ENCODE measurements at places on chromosomes 3 and 15.

GRCh38 chr3:51332156-51332555 lies 52.9 kb upstream of the MANF start:
- DNase-seq = no peak

- DNase-seq = no peak
These were observed 88.5 kb downstream of the XXYLT1 start for GRCh38 chr3:195182470-195182795.

DNA sequence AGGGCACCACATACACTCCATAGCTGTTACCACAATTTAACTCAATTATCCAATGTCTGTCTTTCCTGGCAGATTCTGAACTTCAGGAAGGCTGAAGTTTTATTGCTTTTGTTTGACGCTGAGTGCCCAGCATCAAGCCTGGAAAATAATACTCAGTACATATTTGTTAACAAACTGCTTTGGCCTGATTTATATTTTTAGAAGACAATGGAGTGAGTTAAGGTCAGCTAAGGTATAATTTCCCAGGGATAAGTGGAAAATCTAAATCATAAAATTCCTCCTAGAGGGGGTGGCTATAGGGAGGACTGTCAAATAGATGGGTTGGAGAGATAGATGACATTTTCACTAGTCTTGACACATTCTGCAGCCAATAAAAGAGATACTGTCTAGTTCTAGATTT lies 659.4 kb upstream of the ADAMTS9 start:
- no peak for DNase-seq

DNA sequence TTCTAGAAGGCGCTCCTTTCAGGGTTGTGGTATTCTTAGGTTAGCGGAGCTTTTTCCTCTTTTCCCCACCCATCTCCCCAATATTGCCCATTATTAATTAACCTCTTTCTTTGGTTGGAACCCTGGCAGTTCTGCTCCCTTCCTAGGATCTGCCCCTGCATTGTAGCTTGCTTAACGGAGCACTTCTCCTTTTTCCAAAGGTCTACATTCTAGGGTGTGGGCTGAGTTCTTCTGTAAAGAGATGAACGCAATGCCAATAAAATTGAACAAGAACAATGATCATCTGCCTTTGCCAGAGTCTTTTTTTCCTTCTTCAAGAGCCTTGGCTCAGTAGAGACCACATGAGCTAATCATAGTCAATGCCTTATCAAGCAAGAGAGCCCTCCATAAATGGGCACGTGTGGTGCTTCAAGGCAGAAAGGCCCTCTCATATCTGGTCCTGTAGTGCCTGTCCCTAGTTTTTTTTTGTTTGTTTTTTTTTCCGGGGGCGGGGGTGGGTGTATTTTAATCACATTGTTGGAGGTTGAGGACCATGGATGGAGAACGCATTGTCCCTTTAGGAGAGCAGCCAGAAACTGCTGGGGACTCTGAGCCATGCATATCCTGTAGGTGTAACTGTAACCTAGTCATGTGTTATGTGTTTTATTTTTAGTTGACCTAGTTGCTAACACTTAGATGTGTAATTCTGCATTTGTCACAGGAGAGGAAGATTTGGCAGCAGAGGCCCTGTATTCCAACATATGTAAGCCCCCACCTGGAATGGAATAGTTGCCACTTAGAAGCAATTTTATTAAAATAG lies 64.7 kb upstream of the ACAD9 start:
- DNase-seq = no peak

DNA sequence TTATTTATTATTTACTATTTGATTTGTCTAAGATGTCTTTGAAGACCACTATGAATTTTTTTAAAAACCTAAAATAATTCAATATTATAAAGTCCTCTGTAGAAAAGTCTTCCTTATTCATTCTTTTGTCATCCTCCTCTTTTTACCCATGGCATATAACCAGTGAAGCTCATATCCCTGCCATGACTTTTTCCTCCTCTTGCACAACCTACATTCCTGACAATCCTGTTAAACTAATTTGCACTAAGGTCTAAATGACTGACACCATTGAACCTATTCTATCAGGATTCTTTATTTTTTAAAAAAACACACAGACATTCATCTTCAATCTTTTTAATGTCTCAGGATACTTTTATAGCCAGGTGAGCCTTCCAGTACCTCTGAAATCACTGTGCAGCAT lies 159.9 kb upstream of the SLC2A2 start:
- DNase-seq = no peak

GRCh38 chr3:23073724-23074305 lies 129.3 kb upstream of the UBE2E2 start:
- DNase-seq = no peak

DNA sequence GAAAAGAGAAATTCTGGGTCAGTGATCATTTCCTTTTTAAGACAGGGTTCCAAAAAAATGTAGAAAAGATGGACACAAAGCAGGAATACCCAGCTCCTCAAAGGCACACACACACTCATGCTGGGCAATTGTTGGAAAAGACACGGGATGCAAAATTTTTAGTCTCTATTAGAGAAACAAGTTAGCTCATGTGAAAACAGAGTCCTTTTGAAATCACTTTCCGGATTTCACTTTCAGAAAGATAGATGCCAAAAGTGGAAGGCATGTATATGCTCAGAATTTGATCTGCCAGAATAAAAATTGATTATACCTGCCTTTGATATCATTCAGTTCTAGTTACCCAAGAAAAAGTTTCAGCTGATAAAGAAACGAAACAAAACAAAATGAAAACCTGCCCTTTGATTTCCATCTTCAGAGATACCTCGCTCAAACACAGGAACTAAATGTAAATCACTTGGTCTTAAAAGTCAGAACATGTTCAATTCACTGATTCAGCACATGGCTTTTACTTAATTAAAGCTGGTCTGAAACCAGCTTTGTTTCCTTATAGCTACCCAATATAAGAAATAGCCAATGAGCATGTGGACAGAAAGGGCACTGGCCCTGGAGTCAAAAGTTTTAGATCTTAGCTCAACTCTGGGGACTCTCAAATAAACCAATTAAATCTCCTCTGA lies 52.8 kb downstream of the PLD1 start:
- no peak for DNase-seq

DNA sequence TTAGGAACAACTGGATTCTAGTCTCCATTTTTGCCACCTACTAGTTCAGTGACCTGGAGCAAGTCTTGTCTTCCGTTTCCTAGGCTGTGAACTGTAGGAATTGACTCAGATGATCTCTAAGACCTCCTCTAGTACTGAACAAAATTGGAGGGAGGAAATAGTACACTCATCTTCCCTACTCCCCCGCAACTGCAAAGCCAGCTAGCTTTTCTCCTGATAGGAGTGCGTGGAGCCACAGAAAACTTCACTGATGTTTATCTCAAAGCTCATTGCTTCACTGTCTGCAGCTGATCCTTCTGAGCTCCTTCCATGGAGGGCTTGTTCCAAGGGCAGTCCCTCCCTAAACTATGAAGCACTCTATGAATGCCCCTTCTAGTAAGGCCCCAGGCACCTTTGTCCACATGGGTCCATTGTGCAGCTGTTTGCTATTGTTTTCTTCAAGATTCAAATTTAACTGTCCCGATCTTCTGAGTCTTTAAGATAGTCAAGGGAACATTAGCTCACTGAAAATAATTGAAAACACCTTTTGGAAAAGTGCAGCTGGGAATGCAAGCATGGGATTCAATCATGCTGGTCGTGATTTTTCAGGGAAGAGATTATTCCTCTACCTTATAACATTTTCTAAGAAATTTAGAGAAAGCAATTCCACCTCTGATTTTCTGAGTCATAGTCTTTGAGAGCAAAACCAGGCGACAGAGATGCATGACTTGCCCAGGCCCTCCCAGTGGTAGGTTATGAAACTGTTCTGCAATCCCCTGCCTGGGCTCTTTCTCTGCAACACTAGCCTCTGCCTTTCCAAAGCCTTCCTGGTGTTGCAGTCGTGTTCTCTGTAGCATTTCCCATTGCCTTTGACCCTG lies 24.3 kb downstream of the FILIP1L start:
- DNase-seq = peak; percentile 55

Measured in K562 (cell line).